Immature natural killer cell (primary cell): ENCODE measurements at places on chromosomes 7 and 10. TPM values are rescaled to one million over a fixed set of nuclear protein-coding genes. Genes with fewer than 3 reads are reported as not detected.
A peak's percentile ranks its signal among the peaks of the same experiment; 100 is the strongest.

- H3K27ac ChIP-seq, result no peak overlapping the region
- H3K27me3 ChIP-seq, result peaks cover 8% of the 10 kb centered on the region
- H3K4me1 ChIP-seq, result no peaks in the 10 kb centered on the region
- peak; percentile 65 for DNase-seq
- no peak overlapping the region for H3K4me3 ChIP-seq
Measured at GRCh38 chr10:97914837-97915211, 65.2 kb downstream of the GOLGA7B start.

GRCh38 chr10:1774796-1775195 is 37.5 kb upstream of the ADARB2 start:
- H3K36me3 ChIP-seq, result no peaks in the 10 kb centered on the region
- peaks cover 4% of the 10 kb centered on the region for H3K27me3 ChIP-seq
- DNase-seq, result no peak

DNA sequence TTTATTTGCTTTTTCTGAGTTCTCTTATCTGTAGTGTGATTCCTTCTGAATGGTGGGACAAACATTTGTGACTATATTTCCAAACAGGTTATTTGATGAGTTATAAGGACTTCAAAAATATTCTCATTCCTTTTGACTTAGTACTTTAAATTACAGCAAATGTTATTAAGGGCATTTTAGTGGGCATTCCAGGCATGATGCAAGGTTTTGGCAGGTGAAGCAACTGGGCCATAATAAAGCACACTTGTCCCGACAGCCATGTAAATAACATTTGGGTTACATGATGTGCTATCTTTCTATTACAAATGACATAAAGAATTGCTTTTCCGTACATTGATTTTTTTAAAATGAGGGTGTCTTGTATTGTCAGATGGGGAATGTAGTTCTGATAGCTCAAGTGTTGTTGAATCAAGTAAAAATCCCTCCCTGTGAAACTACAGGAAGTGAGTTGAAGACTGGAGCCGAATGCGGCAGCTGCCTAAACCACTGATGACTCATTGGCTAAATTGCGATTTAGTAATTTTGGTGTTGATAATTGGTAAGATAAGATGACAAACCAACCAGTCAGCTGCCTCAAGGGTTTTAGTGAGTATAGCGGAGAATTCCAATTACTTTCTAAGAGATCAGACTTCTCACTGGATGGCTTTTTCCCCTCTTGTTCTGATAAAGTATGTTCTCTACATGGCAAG is 231.3 kb upstream of the NPY start:
- peaks cover 4% of the 10 kb centered on the region for H3K27me3 ChIP-seq
- no peak for DNase-seq
- H3K36me3 ChIP-seq, result no peaks in the 10 kb centered on the region
- no peak overlapping the region for H3K4me3 ChIP-seq
- no peak overlapping the region for H3K27ac ChIP-seq

- no peaks in the 10 kb centered on the region for H3K27me3 ChIP-seq
- no peak overlapping the region for H3K27ac ChIP-seq
- peak overlapping the region; percentile 73 for H3K4me3 ChIP-seq
- no peaks in the 10 kb centered on the region for H3K36me3 ChIP-seq
- H3K4me1 ChIP-seq, result peaks cover 14% of the 10 kb centered on the region
- DNase-seq, result no peak
Measured at GRCh38 chr7:80078159-80078731, 56.4 kb upstream of the GNAI1 start.

DNA sequence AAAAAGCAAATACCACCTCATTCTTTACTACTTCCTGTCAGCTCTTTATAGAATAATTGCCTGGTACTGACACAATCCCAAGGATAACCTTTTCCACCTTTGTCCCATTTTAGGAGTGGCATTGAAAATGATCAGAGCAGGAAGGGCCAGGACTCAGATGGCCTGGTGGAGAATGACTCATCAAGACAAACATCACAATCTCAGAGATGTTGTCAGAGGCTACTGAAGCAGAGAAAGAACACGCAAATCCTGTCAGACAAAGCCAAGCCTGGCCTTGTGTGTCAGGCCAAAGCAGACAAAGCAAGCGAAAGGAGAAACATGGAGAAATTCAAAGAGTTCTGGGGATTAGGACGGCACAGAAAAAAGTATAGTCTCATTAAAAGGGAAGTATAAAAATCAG is 40.9 kb downstream of the NSUN6 start:
- H3K36me3 ChIP-seq, result peaks cover 16% of the 10 kb centered on the region
- H3K4me3 ChIP-seq, result no peak overlapping the region
- DNase-seq, result no peak

Gene PAPOLB
- 0.21 TPM for polyA plus RNA-seq

Gene CXCL12
- not detected for polyA plus RNA-seq
